Smooth muscle cell of the pulmonary artery (primary cell): ENCODE measurements at places on chromosomes 7 and 10. TPM values are rescaled to one million over a fixed set of nuclear protein-coding genes. Genes with fewer than 3 reads are reported as not detected.

The PLCE1 gene
- total RNA-seq: 1.8 and 2.5 TPM in 2 replicates

The UFSP1 gene
- 4.0 and 6.0 TPM in 2 replicates for total RNA-seq

The ZRANB1 gene
- 23.0 and 25.1 TPM in 2 replicates for total RNA-seq

The STK31 gene
- not detected in 2 replicates for total RNA-seq

The GNG11 gene
- total RNA-seq: 8.5 and 28.0 TPM in 2 replicates

The TMEM236 gene
- total RNA-seq: under 0.01 and 0.07 TPM in 2 replicates

The CDHR3 gene
- total RNA-seq: 3.1 and 9.2 TPM in 2 replicates

The AASS gene
- 34.3 and 43.3 TPM in 2 replicates for total RNA-seq

The LRRD1 gene
- total RNA-seq: 0.07 and 0.17 TPM in 2 replicates

The TCAF2 gene
- total RNA-seq: 3.5 and 7.2 TPM in 2 replicates

The MRC1 gene
- under 0.01 TPM in 1 of 2 replicates, not detected in the other for total RNA-seq

The SLC26A5 gene
- total RNA-seq: not detected in 2 replicates

The IDI2 gene
- total RNA-seq: not detected in 2 replicates

The TYW1 gene
- 15.1 and 16.2 TPM in 2 replicates for total RNA-seq

The HIF1AN gene
- total RNA-seq: 16.9 and 18.5 TPM in 2 replicates

The SYCE1 gene
- 0.07 TPM in 1 of 2 replicates, not detected in the other for total RNA-seq

The CYP2E1 gene
- 0.20 and 0.86 TPM in 2 replicates for total RNA-seq

The SSMEM1 gene
- total RNA-seq: not detected in 2 replicates

The TBX20 gene
- total RNA-seq: 0.99 and 4.3 TPM in 2 replicates

The WNT16 gene
- total RNA-seq: 0.33 TPM in 1 of 2 replicates, not detected in the other

The GDF2 gene
- not detected in 2 replicates for total RNA-seq

The PAPOLB gene
- total RNA-seq: 0.07 and 0.39 TPM in 2 replicates

The HECTD2 gene
- total RNA-seq: 8.5 and 9.7 TPM in 2 replicates

The PRSS37 gene
- not detected in 2 replicates for total RNA-seq

The PMS2 gene
- total RNA-seq: 15.5 and 17.5 TPM in 2 replicates

The PDE6C gene
- not detected in 2 replicates for total RNA-seq

The KIF11 gene
- 3.0 and 8.7 TPM in 2 replicates for total RNA-seq

The TMEM196 gene
- total RNA-seq: not detected in 2 replicates

The NKX2-3 gene
- total RNA-seq: not detected in 2 replicates

The ZNF503 gene
- total RNA-seq: 12.8 and 19.7 TPM in 2 replicates

The GRM3 gene
- total RNA-seq: not detected in 2 replicates

The METTL27 gene
- 1.9 and 2.9 TPM in 2 replicates for total RNA-seq

The NET1 gene
- 21.6 and 21.9 TPM in 2 replicates for total RNA-seq

The TMEM139 gene
- 0.23 TPM in 1 of 2 replicates, not detected in the other for total RNA-seq

The ANKRD16 gene
- 8.2 and 14.1 TPM in 2 replicates for total RNA-seq

The CALML3 gene
- not detected in 2 replicates for total RNA-seq

The MUC12 gene
- 0.23 TPM in 1 of 2 replicates, not detected in the other for total RNA-seq

The BTBD16 gene
- 0.13 TPM in 1 of 2 replicates, not detected in the other for total RNA-seq

The GIMAP6 gene
- 0.13 and 0.46 TPM in 2 replicates for total RNA-seq

The CFAP69 gene
- total RNA-seq: 10.6 and 13.4 TPM in 2 replicates

The ENO4 gene
- total RNA-seq: 0.07 and 0.13 TPM in 2 replicates

The NEUROG3 gene
- total RNA-seq: not detected in 2 replicates

The AOC1 gene
- total RNA-seq: not detected in 2 replicates

The PRKG1 gene
- total RNA-seq: 27.2 and 52.2 TPM in 2 replicates

The GSAP gene
- 4.2 and 5.0 TPM in 2 replicates for total RNA-seq

The SH2B2 gene
- total RNA-seq: 3.1 and 7.1 TPM in 2 replicates

The CYP3A4 gene
- not detected in 2 replicates for total RNA-seq
